NCI-H510A treated with DMSO at 0.1 percent for 48 hours (cell line): ENCODE measurements at places on chromosomes 3 and 15.
A peak's percentile ranks its signal among the peaks of the same experiment; 100 is the strongest.

DNA sequence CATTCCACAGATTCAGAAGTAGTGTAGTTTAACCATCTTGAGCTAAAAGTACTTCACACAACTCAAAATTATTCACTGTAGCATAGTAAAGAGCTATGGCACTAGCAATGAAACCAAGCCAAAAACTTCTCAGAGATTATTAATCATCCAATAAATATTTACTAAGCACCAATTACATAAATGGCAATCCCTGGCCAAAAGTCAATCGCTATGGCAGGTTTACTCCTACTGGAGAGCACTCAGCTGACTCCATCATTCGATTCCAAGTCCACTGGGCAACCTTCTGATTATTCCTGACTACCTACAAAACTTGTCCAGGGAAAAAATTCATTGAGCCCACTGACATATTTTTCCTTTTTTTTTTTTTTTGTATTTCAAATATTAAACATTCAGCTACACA is 23.9 kb downstream of the ATP13A3 start:
- DNase-seq = no peak

DNA sequence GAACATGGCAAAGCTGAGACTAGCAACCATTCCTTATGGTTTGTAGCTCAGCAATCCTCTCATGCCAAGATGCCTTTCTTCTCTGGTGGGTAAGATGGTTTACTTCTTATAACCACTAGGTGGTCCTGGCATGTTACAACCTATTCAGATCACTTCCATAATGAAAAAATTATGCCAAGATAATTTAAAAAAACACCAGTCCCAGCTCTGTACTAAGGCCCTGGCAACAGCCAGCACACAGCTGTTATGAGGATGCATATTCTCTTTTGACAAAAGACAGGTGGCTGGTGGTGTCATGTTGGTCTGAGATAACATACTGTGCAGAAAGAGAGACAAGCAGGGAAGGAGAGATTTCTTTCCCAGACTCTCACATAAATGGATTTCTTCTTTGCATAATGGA is 65.7 kb upstream of the FRMD4B start:
- DNase-seq = no peak

GRCh38 chr3:139130390-139131140 is 85.9 kb upstream of the PRR23C start:
- no peak for DNase-seq

DNA sequence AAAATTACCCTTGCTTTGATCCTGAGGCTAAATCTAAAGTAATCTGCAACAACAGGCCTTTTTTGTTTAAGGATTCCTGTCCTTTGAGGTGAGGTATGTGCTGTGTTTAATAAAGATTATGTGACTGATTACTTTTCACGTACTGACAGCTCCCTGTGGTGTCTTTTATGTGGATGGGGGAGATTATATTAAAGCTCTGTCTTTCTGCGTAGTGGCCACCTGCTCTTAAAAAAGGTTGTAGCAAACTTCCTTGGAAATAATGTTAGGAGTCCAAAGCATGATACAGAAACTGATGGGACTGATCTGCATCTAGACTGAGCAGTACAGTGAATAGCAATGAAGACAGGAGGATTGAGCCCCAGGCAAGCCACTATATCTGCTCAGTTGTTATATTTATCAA is 453.0 kb upstream of the GOLIM4 start:
- DNase-seq = no peak

GRCh38 chr3:50607271-50608091 is 4.1 kb downstream of the CISH start:
- DNase-seq = no peak

- no peak for DNase-seq
Observed at GRCh38 chr15:93762036-93762435, 469.3 kb upstream of the MCTP2 start.

GRCh38 chr3:69542805-69543429 is 157.0 kb upstream of the FRMD4B start:
- DNase-seq = no peak

DNA sequence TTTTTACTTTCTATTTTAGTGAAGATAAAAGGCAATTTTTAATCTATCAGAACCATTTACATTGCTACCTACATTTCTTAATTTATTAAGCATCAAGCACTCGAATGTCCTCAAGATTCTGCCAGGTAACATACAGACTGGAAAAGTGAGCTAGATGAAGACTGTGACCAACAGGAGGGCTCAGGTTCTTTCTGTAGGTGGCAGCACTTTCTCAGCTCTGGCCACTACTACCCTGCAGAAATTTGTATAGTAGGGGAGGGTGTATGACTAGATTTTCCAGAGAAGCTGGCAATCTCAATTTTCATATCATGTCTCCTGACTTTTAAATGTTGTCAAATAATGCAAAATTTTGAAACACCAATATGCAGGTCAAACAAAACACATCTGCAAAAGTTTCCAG is 165.0 kb upstream of the SUCLG2 start:
- DNase-seq = no peak

DNA sequence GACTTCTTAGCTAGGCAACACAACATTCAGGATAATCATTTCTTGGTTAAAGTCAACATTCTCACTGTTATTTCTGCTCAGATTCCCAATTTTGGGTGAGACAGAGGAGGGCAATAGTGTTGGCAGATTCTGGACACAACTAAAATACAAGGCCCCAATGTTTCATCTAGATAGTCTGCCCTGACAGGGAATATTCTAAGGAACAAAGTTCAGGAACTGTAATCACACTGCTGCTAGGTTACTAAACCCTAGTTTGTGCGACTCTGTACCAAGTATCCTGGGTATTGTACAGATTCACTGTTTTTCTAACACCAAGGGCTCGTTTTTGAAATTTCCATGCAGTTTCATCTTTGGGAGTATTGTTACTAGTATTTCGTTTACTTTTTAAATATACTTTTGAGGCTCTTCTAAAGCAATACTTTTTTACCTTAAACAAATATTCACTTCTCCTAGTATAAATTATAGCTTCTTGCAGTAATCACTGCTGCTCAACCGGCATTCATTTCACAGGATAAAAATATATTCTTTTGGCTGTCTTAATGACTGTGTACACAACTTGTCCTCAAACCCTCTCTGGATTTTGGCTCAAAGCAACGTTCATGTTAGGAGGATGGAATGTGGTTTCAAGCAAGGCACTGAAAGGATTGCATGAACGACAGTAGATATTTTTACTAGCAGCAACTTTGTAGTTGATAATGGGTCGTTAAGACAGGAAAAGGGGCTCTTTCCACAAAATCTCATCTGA is 167.4 kb downstream of the ADAMTS17 start:
- DNase-seq = no peak

- no peak for DNase-seq
Observed at GRCh38 chr3:124298951-124299350, 307.0 kb upstream of the ROPN1 start.

- DNase-seq = no peak
Observed at GRCh38 chr3:40304352-40304751, 5.2 kb upstream of the EIF1B start.

DNA sequence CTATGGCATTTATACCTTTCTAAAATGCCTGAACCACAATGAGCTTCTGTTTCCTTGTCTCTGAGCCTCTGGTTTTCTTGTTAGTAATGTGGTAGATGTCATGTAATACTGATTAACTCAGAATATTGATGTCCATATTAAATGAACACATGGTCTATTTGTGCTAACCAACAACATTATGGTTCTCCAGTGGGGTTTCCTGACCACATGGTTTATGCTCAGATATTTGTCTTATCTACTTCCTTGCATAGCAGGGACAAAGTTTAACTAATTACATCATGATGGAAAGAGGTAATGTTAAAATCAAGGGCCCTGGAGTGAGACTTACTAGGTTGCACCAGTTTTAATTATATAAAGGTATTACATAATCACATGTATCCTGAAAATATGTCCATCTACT is 62.6 kb upstream of the SCN10A start:
- no peak for DNase-seq

GRCh38 chr3:133930341-133930933 is 34.8 kb upstream of the RAB6B start:
- peak; percentile 20 for DNase-seq
